ENCODE measurements at places on chromosomes 5 and 9.

DNA sequence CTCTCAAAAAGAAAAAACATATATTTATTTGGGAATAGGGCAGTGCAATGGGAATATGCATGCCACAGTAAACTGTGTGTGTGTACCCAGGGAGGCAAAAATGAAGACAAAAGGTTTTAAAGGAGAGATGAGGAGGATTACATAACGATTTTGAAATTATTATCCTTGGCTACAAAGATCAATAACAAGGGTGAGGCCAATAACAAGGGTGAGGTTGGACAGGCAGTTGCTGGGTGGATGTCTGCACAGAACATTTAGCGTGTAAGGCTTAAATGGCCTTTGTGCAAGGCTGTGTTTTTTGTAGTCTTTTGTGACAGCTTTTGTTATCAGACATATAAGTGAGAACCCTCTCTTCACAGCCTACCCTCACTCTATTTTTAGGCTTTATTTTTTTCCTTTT, 114.0 kb downstream of the JMY start:
- DNase-seq = no peak

- no peak for DNase-seq
Observed at GRCh38 chr9:89361031-89361430, 42.7 kb downstream of the SECISBP2 start.

DNA sequence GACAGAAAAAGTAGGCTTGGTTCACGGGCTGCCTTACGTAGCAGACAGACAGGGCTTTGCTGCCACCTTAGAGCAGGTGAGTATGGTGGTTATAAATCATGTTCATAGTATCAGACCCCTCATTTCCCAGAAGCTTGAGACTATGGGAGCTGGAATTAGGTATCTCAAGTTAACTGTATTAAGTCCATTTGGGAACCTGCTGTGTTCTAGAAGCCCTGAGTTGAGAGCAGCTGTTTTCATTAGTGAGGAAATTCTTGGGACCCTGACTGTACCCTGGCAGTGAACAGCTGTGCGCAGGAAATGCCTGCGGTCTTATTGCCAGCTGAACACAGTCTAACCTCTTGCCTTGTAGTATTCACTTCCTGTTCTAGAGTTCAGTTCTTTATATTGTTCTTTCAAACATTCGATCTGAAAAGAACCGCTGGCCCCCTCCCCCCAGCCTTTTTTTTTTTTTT, 29.8 kb downstream of the UGCG start:
- peak; percentile 53 for DNase-seq

DNA sequence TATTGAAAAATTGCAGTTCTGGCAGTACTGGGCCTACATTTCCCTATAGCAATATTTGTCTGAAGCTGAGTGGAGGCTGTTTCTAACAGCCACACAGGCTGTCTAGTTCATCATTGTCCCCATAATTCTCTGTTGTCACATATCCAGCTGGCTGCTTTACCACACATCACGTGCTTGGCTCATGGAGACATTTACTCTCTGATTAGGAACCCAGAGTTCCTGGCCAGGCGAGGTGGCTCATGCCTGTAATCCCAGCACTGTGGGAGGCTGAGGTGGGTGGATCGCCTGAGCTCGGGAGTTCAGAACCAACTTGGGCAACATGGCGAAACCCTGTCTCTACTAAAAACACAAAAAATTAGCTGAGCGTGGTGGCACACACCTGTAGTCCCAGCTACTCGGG, 81.4 kb downstream of the PGM5 start:
- DNase-seq = no peak

DNA sequence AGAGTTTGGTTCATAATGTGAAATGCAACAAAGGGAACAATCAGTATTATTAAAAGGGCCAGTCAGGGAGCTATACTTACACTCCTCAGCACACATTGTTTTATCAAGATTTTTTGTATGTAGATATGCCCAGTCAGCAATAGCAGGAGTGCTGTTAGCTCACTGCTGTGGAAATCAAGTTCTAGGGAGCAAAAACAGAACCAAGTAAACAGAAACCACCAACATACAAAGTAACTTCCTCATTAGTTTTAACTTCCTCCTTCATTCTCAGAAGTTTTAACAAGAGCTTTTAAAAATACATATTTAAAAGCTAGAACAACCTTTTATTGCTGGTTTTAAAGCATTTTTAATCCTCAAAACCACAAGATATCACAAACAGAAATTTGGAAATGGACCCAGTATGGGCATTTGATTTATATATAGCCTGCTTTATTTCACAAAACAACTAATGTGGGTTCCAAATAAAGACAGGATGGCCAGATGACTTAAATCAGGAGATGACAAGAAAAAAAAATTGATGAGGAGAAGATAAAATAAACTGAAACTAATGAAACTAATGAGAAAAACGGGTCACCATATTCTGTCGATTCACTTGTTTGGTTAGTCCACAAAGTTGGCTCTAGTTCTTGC, 178.5 kb downstream of the ADAMTS12 start:
- no peak for DNase-seq

GRCh38 chr5:157312492-157312891, 46.6 kb downstream of the CYFIP2 start:
- peak; percentile 65 for DNase-seq

- DNase-seq = no peak
Observed at GRCh38 chr9:26995810-26996209, 9.7 kb downstream of the LRRC19 start.

DNA sequence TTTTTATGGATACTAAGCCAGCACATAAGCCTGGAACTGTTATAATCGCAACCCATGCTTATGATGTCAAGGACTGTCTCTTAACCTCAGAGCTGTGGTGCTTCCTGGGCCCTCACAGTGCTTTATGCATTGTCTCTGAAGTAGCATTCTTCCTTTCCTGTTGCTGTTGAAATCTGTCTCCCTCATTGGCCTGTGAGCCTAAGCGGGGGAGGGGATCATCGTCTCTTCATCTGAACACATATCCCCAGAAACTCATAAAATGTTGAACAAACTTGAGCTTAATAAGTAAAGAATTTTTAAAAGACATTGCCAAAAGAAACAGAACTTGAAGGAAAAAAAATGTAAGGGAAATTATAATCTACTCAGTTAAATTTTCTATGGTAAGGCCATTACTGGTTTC, 80.3 kb downstream of the SGCD start:
- no peak for DNase-seq

DNA sequence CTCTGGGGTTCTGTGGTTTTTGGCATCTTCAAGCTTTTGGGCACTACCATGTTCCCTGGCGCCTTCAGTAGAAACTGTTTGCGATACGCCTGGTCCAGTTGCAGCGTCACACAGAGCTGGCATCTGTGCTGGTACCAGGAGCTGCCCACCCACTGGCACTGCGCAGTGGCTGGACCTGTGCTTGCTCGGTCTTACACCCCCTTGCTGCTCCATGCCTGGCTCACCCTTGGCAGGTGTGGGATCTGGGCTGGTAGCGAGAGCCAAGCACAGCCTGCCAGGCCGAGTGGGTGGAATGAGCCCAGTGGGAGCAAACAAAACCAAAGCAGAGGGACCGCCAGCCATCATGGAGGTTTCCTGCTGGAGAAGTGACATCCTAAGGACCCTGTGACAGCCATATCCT, 170.2 kb upstream of the IRX2 start:
- no peak for DNase-seq

- no peak for DNase-seq
Observed at GRCh38 chr9:138080979-138081378, 203.4 kb downstream of the CACNA1B start.

DNA sequence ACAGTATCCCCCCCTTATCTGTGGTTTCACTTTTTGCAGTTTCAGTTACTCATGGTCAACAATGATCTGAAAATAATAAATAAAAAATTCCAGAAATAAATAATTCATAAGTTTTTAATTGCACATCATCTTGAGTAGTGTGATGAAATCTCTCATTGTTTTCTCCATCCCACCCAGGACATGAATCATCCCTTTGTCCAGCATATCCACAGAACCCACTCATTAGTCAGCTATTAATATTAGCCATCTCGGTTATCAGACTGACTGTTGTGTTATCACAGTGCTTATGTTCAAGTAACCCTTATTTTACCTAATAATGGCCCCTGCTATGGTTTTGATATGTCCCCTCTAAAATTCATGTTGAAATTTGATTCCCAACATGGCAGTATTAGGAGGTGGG, 40.7 kb downstream of the FAM114A2 start:
- DNase-seq = no peak

GRCh38 chr9:96131825-96132224, 170.2 kb downstream of the HSD17B3 start:
- no peak for DNase-seq

DNA sequence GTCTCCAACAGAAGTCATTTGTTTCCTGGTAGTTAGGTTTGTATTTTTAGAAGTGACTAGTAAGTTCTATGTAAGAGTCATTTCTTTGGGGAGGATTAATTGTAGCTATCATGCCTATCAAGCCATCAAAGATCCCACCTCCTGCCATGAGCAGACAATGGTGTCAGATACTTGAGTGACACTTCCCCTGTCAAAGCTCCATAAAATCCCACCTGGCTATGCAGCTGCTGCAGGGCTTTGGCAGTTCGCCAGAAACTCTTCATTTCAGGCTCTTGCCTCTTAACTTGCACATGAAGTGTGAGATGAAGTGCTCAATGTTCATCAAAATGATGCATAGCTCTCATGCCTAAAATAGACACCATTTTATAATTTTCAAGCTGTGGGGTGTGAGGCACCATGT, 312.1 kb downstream of the CDH12 start:
- no peak for DNase-seq

- no peak for DNase-seq
Observed at GRCh38 chr5:67814569-67815311, 400.8 kb upstream of the PIK3R1 start.

- DNase-seq = no peak
Observed at GRCh38 chr5:54713923-54714581, 196.5 kb downstream of the SNX18 start.

- no peak for DNase-seq
Observed at GRCh38 chr9:137023157-137023556, 4.9 kb downstream of the ABCA2 start.

- DNase-seq = no peak
Observed at GRCh38 chr9:105206821-105207699, 37.4 kb upstream of the SLC44A1 start.

- no peak for DNase-seq
Observed at GRCh38 chr9:87713988-87714330, 12.0 kb upstream of the CTSL start.

GRCh38 chr9:99660191-99660636, 161.5 kb upstream of the NR4A3 start:
- no peak for DNase-seq

- no peak for DNase-seq
Observed at GRCh38 chr5:171913987-171914273, 92.5 kb downstream of the FBXW11 start.

All from activated naive CD8-positive, alpha-beta T cell treated with anti-CD3 and anti-CD28 coated beads for 36 hours (primary cell).